ENCODE measurements at places on chromosomes 5 and 9.

DNA sequence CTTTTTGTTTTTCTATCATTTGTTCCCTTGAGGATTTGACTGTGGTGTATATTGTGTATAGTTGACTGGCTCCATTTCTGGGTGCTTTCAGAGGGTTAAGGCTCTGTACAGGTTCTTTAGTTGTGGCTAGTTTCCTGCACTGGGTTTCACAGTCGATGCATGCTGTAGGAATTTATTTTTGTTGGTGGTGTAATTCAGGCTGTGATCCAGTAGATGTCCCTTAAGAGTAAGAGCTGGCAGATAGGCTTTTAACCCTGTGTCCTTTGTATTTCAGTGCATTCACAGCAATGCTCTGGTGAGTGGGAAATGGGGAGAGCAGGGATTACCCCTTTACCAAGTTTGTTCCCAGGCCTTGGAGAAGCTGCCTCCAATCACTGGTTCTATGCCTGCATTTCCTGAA lies 112.9 kb downstream of the SPATA31D1 start:
- no peak for DNase-seq

DNA sequence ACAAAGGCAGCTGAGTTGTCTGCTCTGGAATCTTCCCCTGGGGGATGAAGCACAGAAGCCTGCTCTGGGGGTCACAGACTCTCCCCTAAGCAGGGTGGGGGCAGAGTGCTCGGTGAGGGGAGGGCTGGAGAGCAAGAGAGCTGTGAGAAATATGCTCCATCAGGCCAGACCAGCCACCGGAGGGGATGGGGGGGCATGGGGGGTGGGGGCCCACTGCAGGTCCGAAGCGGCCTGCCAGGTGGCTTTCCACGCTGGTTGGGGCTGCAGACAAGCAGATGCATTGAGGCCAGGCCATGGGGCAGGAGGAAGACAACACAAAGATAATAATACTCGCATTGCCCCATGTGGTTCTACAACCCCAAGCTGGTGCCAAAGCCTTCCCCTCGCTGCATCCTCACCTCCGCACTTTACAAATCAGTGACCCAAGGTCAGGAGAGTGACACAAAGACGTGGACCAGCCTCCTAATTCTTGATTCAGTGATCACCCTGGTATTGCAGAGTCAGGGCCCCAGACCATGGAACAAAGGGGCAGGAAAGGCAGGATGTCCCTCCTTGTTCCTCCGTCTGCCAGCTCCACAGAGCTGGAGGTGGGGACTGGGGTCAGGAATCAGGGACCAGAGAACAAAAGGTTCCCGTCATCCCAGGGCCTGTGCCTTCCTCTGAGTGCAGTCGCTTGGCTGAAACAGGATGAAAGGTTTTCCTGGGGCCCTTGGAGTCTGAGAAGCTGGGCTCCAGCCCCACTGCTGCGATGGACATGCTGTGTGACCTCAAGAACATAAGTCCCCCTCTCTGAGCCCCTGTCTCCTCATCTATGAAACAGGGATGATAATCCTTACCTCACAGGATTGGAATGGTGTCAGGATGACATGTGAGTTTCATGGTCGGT lies 37.2 kb upstream of the GABRP start:
- DNase-seq: no peak

GRCh38 chr5:54421976-54422375 lies 33.5 kb upstream of the HSPB3 start:
- DNase-seq: no peak

GRCh38 chr5:166117072-166118066 lies 2174.1 kb upstream of the WWC1 start:
- no peak for DNase-seq

DNA sequence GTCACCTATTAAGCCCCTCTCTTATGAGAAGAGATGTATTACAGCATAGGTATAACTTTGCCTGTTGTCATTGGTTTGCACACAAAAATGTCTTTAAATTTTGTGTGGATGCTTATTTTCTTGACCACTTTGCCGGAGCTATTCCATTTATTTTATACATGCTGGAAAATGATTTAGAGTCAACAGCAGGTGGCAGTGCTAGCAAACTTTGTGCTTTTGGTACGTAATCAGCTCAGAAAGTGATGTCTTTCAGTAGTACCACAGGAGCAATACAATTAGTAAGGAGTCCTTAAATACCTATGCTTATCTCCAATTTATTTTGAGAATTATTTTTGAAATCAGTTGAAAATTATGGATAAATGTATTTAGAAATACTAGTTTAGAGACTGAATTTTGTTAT lies 19.8 kb upstream of the NUDT12 start:
- no peak for DNase-seq

- no peak for DNase-seq
These were observed 42.6 kb downstream of the ARHGEF28 start for GRCh38 chr5:73668486-73669111.

- DNase-seq: no peak
These were observed 324.4 kb downstream of the ENC1 start for GRCh38 chr5:74316064-74316603.

DNA sequence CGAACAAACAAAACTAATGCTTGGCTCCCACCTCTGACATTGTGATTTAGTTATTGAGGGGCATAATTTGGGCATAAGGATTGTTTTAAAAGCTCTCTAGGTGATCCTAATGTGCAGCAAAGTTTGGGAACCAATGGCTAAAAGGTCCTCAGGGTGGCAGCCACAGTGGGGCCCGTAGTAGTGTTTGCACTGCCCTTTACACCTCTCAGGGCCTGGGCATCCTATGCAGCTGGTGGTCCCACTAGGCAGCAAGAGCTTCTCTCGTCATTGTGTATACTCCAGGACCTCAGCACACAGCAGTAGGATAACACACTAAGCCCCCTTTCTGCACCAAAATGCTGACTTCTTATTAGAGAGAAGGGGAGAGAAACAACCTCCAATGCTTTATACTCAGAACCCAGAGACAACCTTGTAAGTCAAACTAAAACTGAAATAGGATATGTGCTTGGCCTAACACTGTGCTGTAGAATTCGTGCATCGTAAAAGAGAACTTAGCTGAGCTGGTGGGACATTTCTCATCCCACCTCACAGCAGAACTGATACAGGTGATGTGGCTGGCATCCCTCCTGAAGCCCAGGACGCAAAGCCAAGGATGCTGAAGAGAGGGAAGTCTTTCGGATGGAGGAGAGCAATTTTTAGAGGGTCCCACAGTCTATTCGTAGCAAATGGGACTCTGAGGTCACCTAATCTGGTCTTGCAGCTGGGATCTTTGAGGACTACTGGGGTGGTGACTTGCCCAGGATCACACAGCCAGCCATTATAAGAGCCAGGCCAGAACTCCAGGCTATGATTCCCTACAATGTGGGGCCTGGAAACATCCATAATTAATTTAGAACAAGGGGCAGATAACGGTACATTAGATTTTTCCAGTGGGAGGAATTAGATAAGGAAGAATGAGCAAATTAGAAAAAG lies 1.2 kb downstream of the GLRX start:
- DNase-seq: no peak

GRCh38 chr9:33163433-33164137 lies 3.6 kb downstream of the B4GALT1 start:
- no peak for DNase-seq

DNA sequence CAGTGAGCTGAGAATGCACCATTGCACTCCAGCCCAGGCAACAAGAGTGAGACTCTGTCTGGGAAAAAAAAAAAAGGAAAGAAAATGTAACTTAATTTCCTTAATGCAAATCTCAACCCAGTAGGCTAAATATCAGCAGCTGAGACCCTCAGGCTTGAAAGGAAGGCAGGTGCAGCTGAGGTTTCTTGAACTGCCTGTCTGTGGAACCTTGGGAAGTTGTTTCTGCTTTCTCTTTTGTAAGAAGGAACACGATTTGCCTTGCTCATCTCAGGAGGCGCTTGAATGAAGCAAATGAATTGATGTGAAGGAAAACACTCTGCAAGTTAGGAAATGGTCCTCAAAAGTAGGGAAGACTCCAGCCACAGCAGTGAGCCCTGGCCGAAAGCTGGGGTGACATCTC lies 143.3 kb downstream of the IRX1 start:
- DNase-seq: no peak

DNA sequence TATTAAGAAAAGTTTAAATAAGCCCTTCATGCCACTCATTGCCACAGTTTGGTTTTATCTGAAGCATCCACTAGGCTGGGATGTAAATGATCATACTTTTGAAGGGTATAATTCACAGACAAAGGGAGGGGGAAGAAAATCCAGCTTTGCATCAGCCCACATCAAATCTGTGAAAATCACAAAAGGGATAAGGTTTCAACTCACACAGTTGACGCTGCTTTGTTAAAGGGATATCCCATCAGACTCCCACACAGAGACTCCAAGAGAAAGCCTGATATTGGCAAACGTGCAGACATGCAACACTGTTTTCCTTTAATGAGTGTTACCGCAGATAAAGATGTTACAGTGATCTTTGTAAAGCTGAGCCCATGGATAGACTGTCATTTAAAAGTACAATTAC lies 602.9 kb downstream of the TLE1 start:
- DNase-seq: no peak

DNA sequence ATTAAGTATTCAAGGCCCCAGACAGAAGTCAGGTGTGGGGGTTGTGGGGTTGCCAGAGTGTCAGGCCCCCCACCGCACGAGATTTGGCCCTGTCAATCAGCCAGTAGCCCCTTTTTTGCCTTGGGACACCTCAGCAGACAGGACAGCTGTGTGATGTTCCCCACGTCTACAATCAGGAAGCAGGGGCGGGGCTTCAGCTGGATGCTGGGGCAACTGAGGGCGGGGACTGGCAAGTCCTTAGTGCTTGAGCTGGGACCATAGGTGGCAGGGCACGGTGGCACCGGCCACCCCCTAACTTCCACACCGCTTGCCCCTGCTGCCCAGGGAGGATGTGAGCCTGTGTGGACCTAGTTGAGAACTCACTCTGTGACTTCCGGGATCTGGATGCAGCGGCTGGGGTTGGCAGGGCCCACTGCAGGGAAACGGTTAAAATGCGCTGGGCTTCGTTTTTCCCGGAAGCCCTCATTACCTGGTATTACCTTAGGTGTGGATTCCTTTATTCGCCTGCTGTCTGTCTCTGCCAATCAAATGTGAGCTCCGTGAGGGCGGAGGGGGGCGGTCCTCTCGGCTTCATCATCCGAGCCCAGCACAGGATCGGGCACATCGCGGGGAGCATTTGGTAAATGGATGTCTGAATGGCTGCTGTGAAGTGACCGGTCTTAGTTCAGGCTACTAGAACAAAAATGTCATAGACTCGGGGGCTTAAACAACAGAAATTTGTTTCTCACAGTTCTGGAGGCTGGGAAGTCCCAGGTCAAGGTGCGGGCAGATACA lies 7.5 kb upstream of the GTF3C5 start:
- peak; percentile 26 for DNase-seq

DNA sequence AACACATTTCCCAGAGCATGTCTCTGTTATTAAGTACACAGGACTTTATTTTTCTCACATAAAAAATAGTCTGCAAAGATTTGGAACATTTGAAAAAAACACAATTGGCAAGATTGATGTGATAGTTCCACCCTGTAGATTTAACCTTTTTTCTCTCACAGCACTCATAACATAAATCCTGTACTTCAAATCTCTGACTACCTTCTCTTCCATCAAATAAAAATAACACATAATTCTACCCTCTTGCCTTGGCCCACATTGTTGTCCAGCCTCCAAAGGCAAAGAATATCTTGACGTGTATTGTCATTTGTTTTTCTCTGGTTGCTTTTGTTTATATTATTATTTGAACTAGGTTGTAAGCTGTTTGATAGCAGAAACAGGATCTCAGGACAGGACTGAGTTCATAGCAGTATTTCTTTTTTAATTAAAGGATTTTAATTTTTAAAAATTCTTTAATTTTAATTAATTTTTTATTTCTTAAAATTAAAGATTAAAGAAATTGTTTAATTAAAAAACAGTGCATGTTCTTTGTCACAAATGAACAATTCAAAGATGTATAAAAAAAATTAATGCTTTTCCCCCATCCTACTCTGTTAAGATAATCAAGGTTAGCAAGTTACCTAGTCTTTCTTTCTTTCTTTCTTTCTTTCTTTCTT lies 69.1 kb upstream of the PCSK1 start:
- no peak for DNase-seq

- no peak for DNase-seq
These were observed 37.0 kb downstream of the DPYSL3 start for GRCh38 chr5:147472664-147473475.

GRCh38 chr5:86684222-86684621 lies 66.5 kb downstream of the COX7C start:
- DNase-seq: no peak

DNA sequence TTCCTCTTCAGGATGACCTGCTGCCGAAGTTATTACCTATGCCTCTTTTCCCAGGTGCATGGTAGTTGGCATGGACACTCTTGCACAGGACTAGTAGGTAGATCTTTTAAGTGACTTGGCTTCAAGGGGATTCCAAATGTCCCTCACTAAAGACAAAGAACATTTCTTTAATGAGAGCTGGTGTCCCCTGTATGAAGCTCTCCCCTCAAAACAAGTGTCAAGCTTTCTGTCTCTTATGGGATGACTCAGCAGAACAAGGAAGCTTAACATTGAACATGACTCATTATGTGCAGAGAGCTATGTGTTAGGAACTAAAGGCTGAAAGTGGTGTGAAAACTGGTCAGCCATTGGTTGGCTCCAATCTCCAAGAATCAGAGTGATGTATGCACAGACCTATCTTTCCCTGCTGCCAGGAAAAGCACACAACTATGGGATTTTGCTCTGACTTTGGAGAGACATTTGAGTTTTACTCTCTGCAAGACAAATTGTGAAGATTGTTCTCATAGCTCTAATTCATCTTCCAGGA lies 120.5 kb downstream of the PRDM6 start:
- no peak for DNase-seq

- DNase-seq: no peak
These were observed 9.8 kb upstream of the GLE1 start for GRCh38 chr9:128494746-128495129.

DNA sequence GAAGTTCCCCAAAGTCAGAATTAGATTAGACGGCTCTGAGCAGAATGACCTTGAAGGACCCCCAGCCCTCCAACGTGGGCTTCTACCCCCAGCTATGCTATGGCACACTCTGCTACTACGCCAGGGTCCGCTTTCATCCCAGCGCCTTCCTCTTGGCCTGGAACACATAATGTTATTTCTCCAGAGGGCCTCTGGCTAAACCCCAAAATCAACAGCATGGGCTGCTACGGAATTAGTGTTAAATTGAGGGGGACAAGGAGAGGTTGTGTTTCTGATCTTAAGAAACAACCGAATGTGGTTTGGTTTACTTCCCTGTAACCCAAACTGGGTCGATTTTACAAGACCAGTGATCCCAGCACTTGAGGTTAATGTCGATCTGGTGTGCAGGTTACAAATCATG lies 97.1 kb downstream of the ZNF618 start:
- DNase-seq: no peak

Data from CD4-positive, alpha-beta T cell treated with Interleukin-6 at 100 ng/mL for 8 hours (primary cell).